AG20443 (cell line): ENCODE measurements at places on chromosomes 7 and 10.

- peak; percentile 33 for DNase-seq
These were observed at the start of gene NPTX2 for GRCh38 chr7:98617051-98617959. Gene NPTX2, plus strand, starts transcription at chr7:98617285. Its CDS starts 177 bp downstream, at chr7:98617462.

DNA sequence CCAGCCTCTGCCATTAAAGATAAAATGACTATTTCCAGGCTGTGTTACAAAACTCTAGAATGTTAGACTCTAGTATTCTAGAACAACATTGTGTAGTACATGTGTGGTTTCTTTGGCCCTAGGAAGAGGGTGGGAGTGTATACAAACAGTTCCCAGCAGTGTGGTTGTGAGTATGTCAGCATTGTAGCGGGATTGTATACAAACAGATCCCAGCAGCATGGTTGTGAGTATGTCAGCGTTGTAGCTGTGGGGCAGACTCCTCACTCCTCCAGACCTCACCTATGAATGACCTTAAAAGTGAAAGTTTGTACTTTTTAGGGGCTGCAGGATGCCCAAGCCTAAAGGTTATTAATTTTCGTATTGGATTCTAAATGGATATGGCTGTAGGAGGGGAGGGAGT, 6.9 kb upstream of the ACSL5 start:
- no peak for DNase-seq

GRCh38 chr10:78850644-78851435, 217.9 kb upstream of the ZMIZ1 start:
- no peak for DNase-seq

GRCh38 chr10:64036321-64036930, 515.2 kb downstream of the REEP3 start:
- peak; percentile 16 for DNase-seq

GRCh38 chr7:29350351-29350750, 155.8 kb downstream of the CHN2 start:
- DNase-seq = no peak

GRCh38 chr10:87691506-87692070, 31.9 kb downstream of the PAPSS2 start:
- no peak for DNase-seq

- DNase-seq = peak; percentile 41
These were observed 140.1 kb downstream of the GLI3 start for GRCh38 chr7:42096681-42097561.

DNA sequence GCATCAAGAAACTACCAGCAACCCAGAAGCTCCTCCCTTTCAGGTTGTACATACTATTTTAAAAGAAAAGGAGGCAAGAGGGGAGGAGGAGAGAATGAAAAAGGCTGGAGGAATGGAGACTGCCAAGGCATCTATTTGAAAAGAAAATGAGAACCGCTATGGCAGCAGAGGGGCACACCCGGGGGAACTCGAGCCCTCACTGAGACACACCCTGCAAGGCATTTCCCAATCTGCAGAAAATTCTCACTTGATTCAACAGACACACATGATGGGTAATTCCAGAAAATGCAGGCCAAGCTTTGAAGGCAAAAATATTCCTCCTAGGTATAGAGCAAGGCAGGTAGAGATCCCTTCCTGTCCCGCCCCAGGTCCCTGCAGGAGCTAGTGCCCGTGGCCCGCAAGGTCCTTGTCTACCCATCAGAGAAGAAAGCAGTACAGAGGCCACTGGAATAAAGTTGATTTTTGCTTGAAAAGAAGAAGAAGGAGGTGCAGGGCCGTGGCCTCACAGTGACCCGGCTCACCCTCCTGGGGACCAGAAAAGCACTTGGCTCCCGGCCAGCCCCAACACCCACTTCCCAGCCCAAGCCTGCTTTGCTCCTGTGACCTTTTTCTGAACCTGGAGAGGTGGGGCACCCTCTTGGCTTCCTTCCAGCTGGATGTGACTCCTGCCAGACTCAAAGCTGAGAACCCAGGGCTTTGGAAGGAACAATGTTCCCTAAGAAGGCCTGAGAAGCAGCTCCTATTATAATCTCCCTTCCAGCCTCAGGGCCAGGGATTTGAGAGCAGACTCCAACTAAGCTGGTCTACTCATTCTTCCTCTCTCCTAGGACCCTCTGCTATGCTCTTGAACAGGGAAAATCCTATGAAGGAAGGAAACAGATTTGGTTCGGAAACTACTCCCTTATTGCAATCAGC, 6.2 kb upstream of the PIK3CG start:
- no peak for DNase-seq

DNA sequence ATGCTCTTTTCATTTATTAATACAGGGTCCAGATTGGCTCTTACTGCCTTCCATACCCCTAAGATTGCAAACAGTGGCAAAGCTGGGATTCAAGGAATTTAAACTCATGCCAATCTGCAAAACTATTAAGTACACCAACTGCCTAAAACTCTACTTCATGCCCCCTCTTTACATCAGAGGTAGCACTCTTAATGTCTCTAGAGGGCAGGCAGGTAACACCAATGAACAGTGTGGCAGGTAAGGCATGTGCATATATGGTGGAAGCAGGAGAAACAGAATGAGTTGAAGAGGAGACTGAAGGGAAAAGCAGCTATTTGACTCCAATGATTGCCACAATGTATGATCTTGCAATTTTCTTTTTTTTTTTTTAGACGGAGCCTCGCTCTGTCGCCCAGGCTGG, 156.7 kb downstream of the BTAF1 start:
- no peak for DNase-seq

DNA sequence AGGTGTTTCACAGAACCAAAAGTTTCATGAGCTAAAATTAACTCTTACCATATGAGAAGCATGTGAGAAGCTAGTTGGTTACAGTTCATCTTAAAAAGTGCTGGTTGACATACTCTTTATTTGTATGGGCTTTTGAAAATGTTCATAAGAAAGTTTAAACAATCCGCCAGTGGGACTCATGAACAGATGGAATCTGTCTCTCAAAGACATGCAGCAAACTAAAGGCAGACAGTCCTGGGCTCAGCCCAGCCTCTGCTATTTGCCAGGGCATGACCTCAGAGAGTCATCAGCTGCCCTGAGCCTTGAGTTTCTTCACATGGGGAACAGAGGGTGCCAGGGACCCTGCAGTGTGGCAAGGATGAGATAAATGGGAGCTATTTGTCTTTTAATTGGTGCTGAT, 3.2 kb downstream of the PYROXD2 start:
- no peak for DNase-seq

DNA sequence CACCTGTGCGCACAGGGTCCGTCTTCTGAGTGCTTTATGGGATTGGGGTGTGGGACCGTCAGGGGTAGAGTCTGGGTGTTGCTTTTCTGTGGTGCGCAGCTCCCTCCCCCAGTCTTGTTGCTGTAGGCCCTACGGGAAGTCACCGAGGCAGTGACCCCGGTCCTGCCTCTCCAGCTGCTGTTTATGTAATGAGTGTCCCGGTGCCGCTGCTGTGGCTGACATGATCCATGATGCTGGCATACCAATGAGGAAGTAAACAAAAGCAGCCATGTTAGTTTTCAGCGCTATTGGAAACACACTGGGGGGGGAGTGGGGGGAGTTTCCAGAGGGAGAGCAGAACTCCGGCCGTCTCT, 1.1 kb downstream of the TRIM8 start:
- DNase-seq = no peak

DNA sequence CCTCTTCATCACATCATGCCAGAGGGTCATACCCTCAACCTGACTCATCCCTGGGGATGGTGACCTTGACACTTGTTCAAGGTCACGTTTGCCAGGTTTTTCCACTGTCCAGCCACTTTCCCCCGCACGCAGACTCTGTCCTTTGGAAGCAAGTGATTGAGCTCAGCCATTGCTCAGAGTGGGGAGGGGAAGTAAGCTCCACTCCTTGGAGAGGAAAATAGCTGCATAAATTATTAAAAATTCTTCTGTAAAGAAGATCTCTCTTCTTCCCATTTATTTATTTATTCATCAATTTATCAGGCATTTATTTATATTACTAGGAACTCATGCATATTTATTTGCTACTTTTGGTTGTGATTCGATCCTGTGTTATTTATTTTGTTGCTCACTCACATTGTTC, 88.0 kb downstream of the GLRX3 start:
- DNase-seq = no peak

GRCh38 chr10:14879928-14880193, 1.2 kb downstream of the SUV39H2 start:
- no peak for DNase-seq

- DNase-seq = peak; percentile 52
These were observed 57.5 kb upstream of the CHCHD3 start for GRCh38 chr7:133139350-133139749.

DNA sequence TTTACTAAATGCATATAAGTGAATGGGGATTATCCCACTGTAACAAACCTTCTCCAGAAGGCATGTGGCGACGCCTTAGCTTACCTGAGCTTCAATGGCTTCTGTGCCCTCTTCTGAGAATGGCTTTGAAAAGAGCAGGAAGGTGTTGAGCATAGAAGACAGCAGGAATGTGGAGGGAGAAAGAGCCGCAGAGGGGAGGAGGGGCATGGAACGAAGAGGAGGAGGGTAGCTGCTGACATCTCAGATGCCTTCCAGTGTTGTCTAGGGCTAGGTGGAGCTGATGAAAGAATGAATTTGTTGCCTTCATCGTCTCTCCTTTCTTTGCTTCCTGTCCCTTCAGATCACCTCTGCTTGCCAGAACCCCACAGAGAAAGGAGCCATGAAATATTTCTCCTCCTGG, 86.2 kb downstream of the ITIH5 start:
- no peak for DNase-seq

DNA sequence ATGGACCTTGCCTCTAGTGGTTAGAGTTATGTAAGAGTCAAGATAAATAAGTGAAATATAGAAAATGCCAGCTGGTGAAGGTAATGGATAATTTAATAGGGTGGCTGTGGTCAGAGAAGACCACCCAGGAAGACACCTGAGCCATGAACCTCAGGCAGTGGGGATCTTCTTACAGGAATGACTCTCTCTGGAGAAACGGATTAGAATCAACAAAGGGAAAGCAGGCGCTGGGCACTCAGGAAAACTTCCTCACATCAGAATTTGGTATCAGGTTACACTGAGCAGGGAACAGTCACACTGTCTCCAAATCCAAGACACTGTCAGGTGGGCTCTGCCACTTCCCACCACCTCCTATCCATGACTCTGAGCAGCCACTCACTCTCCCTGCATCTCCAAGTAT, 132.6 kb downstream of the DYNC2I1 start:
- DNase-seq = no peak

DNA sequence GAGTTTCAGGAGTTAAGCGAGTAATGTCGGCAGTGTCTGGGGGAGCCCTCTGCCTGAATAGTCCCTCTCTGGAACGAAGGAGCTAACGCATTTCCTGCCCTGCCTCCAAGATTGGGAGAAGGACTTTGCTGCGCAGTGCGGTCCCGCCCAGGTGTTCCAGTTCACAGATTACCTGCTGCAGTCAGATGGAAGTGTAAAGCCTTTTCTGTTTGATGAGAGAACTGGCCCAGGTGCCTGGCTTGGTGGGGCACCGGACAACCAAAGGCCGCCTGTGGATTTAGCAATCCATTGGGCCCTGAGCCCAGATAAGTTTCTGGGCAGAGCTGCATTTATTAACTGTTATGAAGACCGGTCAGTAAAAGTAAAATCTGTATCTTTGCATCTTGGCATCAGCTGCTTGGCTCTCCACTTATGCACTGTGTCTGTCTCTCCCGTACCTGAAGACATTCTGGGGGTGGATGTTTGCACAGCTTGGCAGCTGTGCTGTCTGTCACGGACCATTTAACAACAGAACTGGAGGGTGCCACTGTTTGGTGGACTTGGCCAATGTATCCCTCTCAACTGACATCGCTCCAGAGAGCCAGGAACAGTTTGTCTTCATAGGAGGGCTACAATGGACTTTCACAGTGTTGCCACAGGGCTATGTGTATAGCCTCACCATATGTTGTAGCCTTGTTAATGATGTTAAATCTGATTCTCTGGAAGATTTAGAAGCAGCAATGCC, 654.7 kb upstream of the ZWINT start:
- DNase-seq = no peak

GRCh38 chr7:128021366-128021765, 9.9 kb downstream of the LRRC4 start:
- DNase-seq = no peak

DNA sequence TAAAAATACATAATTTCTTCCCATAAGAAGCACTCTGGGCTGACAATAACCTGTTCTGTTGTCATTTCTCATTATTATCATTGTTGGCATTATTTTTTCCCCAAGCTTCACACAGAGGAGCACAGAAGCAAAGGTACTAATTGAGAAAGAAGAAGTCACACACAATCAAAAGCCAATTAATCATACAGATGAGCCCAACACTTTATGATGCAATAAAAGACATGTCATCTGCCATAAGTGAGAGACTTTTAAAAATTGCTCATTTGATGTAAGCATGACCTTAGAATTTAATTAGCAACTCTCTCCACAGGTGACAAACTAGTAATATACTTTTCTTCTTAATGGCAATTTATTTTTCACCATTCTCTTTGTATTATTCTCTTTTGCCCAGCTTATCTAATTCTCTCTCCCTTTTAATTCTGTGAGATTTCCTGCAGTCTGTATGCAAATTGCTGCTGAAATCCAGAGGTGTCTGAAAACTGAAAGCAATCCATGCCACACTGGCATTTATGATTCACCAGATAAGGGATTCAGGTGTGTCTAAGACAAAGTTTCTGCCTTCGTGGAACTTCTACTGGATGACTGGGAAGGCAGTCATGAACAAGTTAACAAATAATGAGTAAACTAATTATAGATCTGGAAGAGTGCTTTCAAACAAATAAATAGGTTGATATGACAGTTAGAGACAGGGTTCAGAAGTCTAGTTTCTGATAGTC, 203.5 kb downstream of the CHCHD3 start:
- DNase-seq = no peak
